ENCODE measurements at places on chromosomes 1 and 21. TPM values are rescaled to one million over a fixed set of nuclear protein-coding genes. Genes with fewer than 3 reads are reported as not detected.

Gene PAX7
- total RNA-seq, result not detected

DNA sequence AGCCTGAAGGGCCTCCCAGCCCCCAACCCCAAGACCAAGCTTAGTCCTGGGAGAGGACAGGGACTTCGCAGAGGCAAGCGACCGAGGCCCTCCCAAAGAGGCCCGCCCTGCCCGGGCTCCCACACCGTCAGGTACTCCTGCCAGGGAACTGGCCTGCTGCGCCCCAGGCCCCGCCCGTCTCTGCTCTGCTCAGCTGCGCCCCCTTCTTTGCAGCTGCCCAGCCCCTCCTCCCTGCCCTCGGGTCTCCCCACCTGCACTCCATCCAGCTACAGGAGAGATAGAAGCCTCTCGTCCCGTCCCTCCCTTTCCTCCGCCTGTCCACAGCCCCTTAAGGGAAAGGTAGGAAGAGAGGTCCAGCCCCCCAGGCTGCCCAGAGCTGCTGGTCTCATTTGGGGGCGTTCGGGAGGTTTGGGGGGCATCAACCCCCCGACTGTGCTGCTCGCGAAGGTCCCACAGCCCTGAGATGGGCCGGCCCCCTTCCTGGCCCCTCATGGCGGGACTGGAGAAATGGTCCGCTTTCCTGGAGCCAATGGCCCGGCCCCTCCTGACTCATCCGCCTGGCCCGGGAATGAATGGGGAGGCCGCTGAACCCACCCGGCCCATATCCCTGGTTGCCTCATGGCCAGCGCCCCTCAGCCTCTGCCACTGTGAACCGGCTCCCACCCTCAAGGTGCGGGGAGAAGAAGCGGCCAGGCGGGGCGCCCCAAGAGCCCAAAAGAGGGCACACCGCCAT, 21.9 kb upstream of the ARF1 start:
- no peaks in the 10 kb centered on the region for H3K27me3 ChIP-seq
- H3K4me3 ChIP-seq, result no peak overlapping the region
- no peaks in the 10 kb centered on the region for H3K36me3 ChIP-seq

- H3K4me1 ChIP-seq, result peaks cover 8% of the 10 kb centered on the region
- H3K36me3 ChIP-seq, result peaks cover 20% of the 10 kb centered on the region
- H3K27ac ChIP-seq, result no peak overlapping the region
Observed at GRCh38 chr1:62625415-62625814, 28.1 kb downstream of the ANGPTL3 start.

GRCh38 chr1:19369396-19370090, 57.4 kb downstream of the SLC66A1 start:
- H3K4me1 ChIP-seq, result no peaks in the 10 kb centered on the region
- H3K27ac ChIP-seq, result no peak overlapping the region
- H3K4me3 ChIP-seq, result no peak overlapping the region

Gene CHI3L1
- total RNA-seq, result 18.8 TPM

DNA sequence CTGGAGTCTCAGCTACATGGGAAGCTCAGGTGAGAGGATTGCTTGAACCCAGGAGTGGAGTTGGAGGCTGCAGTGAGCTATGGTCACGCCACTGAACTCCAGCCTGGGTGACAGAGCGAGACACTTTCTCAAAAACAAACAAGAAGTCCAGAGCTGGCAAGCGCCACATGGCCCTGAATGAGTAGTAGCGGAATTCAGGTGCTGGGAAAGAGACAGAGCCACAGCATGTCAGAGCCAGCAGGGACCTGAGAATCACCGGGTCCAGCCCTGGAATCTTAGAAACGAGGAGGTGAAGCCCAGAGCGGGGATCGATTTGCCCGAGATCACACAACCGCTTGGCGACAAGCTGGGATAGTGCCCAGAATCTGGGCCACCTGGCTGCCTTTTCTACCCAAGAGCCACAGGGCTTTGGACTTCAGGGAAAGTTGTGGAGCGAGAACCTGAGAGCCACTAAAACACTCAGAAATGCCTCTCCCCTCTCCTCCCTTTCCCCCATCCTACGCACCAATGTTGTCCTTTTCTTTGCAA, 9.8 kb downstream of the ARL8A start:
- DNase-seq, result no peak
- peaks cover 2% of the 10 kb centered on the region for H3K4me1 ChIP-seq
- peak overlapping the region; percentile 90 for H3K27ac ChIP-seq
- no peaks in the 10 kb centered on the region for H3K27me3 ChIP-seq
- H3K36me3 ChIP-seq, result peaks cover 3% of the 10 kb centered on the region

- H3K4me3 ChIP-seq, result no peak overlapping the region
- no peak overlapping the region for H3K27ac ChIP-seq
- no peaks in the 10 kb centered on the region for H3K4me1 ChIP-seq
- H3K36me3 ChIP-seq, result no peaks in the 10 kb centered on the region
- H3K27me3 ChIP-seq, result no peaks in the 10 kb centered on the region
Observed at GRCh38 chr21:37769656-37770055, 146.6 kb downstream of the KCNJ6 start.

DNA sequence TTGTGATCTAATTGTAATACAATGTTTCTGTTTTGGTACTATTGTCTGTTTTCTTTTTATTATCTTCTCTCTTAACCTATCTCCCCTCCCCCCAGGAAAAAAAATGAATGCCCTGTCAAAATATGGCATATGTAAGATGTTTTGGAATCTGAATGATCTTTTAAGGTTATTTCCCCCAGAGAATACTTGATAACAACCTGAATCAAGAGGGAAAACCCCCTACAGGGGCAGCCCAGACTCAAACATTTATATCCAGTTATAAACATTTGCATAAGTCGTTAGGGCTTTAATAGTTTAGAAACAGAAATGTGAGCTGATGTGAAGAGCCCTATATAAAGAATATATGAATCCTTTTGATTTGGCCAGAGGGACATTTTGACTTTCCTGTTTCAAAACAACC, 169.5 kb downstream of the VAV3 start:
- H3K36me3 ChIP-seq, result no peaks in the 10 kb centered on the region
- DNase-seq, result no peak
- H3K27me3 ChIP-seq, result no peaks in the 10 kb centered on the region
- no peak overlapping the region for H3K4me3 ChIP-seq
- no peak overlapping the region for H3K27ac ChIP-seq

Gene CFAP126
- 0.90 TPM for total RNA-seq

- no peak for DNase-seq
- H3K27me3 ChIP-seq, result no peaks in the 10 kb centered on the region
- H3K27ac ChIP-seq, result no peak overlapping the region
- H3K4me3 ChIP-seq, result no peak overlapping the region
- H3K4me1 ChIP-seq, result peaks cover 16% of the 10 kb centered on the region
- peaks cover 42% of the 10 kb centered on the region for H3K36me3 ChIP-seq
Observed at GRCh38 chr1:52028328-52028727, 5.3 kb downstream of the KTI12 start.

Gene LCE4A
- not detected for total RNA-seq

GRCh38 chr1:226349801-226350518, 41.0 kb upstream of the LIN9 start:
- H3K36me3 ChIP-seq, result no peaks in the 10 kb centered on the region
- no peaks in the 10 kb centered on the region for H3K27me3 ChIP-seq
- DNase-seq, result no peak

DNA sequence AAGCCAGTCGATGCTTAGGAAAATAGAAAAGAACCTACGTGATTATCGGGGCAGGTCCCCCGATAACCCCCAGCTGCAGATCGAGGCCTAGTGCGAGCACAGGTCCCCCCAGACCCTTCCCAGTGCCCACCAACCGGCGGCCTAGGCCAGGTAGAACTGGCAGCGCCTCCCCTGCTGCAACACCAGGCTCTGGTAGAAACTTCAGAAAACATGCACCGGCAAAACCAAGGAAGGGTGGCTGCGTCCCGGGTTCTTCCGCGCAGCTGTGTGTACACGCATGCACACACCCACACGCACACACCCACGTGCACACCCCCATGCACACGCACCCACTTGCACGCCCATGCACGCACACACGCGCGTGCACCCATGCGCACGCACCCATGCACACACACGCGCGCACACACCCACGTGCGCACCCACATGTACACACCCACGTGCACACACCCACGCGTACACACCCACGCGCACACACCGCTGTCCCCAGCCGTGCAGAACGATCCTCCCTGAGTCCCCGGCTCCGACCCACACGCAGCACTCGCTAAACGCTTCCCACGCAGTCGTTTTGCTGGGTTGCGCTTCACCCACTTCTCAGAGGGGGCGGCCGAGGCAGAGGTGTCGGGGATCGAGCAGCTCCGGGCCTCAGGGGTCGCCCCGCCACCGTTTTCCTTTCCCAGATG, 5.2 kb downstream of the TSPEAR start:
- DNase-seq, result no peak
- H3K4me3 ChIP-seq, result no peak overlapping the region
- H3K27me3 ChIP-seq, result no peaks in the 10 kb centered on the region
- no peaks in the 10 kb centered on the region for H3K36me3 ChIP-seq
- H3K27ac ChIP-seq, result no peak overlapping the region

DNA sequence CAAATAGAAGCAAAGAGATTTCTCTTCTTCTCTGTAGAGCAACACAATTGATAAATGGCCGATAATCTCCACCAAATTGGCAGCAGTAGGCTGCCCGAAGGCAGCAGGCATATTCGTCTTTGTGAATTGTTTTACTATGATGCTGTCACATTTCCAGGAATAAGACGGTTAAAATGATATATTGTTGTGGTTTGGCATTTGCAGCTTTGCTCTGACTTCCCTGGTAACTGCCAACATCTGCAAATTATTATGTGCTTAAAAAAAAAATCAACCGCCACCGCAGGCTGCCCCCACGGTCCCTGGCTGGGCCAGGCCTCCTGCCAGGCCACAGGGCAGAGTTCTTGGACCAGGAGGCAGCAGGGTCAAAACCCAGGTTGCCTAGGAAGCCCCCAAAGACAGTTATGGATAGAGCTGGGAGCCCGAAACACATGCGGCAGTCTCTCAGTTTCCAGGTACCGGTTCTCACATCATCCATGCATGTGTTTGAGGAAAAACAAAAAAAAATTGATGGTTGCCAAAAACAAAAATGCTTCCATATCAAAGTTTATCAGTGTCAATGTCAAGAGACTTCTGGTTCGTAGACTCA, 179.3 kb downstream of the ETS2 start:
- no peaks in the 10 kb centered on the region for H3K36me3 ChIP-seq
- H3K4me1 ChIP-seq, result peaks cover 20% of the 10 kb centered on the region
- no peak overlapping the region for H3K4me3 ChIP-seq

Gene LY9
- total RNA-seq, result 0.22 TPM

Gene PYHIN1
- total RNA-seq, result 5.2 TPM

- H3K27ac ChIP-seq, result peak overlapping the region; percentile 73
- H3K27me3 ChIP-seq, result no peaks in the 10 kb centered on the region
- peaks cover 57% of the 10 kb centered on the region for H3K36me3 ChIP-seq
- peaks cover 50% of the 10 kb centered on the region for H3K4me1 ChIP-seq
Observed at GRCh38 chr1:109927911-109928321, 17.3 kb downstream of the CSF1 start.

GRCh38 chr1:232568906-232569553, 60.9 kb downstream of the SIPA1L2 start:
- no peaks in the 10 kb centered on the region for H3K36me3 ChIP-seq
- peak overlapping the region; percentile 25 for H3K27ac ChIP-seq
- no peak overlapping the region for H3K4me3 ChIP-seq
- no peaks in the 10 kb centered on the region for H3K27me3 ChIP-seq
- H3K4me1 ChIP-seq, result peaks cover 68% of the 10 kb centered on the region

DNA sequence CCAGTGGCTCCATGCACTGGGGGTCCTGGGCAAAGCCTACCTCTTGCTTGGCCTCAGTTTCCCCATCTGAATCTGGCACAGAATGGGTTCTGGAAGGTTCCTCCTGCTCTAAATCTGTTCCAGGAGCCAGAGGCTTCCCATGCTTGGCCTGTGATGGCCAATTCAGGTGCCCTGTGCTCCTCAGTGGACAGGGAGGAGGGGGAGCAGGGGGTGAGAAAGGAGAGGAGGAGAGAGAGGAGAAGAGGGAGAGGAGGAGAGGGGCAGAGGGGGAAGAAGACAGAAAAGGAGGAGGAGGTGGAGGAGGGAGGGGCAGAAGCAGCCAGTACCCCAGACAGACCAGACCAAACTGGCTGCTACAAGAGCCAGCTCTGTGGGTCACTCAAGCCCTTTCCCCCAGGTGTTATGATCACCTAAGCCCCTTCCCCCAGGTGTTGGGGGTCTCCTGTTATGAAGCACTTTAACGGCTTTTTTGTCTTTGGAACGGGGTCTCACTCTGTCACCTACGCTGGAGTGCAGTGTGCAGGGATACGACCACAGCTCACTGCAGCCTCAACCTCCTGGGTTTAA, 43.7 kb downstream of the TRIM11 start:
- peaks cover 1% of the 10 kb centered on the region for H3K27me3 ChIP-seq
- H3K4me3 ChIP-seq, result no peak overlapping the region
- no peak overlapping the region for H3K27ac ChIP-seq
- no peaks in the 10 kb centered on the region for H3K36me3 ChIP-seq

DNA sequence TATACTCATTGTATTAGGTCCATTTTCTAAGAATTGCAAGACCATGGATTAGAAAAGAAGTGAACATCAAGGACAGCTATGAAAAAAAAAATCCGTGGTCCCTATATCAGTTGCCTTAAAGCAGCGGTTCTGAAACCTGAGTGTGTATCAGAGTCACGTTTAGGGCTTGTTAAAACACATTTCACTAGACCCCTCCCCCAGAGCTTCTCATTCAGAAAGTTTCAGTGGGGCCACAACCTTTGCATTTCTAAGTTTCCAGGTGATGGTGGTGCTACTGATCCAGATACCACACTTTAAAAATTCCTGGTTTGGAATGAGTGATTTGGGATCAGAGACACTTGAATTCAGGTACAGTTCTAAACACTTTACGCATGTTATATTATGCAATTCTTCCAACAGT, 96.1 kb upstream of the PRMT6 start:
- H3K4me1 ChIP-seq, result peaks cover 2% of the 10 kb centered on the region
- H3K27ac ChIP-seq, result no peak overlapping the region
- no peak for DNase-seq
- H3K36me3 ChIP-seq, result no peaks in the 10 kb centered on the region

GRCh38 chr1:176157995-176158394, 49.1 kb downstream of the COP1 start:
- H3K27me3 ChIP-seq, result no peaks in the 10 kb centered on the region
- no peaks in the 10 kb centered on the region for H3K4me1 ChIP-seq
- H3K27ac ChIP-seq, result no peak overlapping the region
- DNase-seq, result no peak
- peaks cover 80% of the 10 kb centered on the region for H3K36me3 ChIP-seq

- H3K4me1 ChIP-seq, result no peaks in the 10 kb centered on the region
- no peaks in the 10 kb centered on the region for H3K36me3 ChIP-seq
- no peak overlapping the region for H3K27ac ChIP-seq
Observed at GRCh38 chr1:76240316-76240715, 165.8 kb downstream of the ST6GALNAC3 start.
